Hematopoietic multipotent progenitor cell treated with erythropoietin and hydrocortisone succinate and interleukin-3 and kit ligand, for 17 days (in vitro differentiated cells): ENCODE measurements at places on chromosomes 5 and 9.

GRCh38 chr5:118580949-118581348, 407.4 kb downstream of the DTWD2 start:
- no peak for DNase-seq

DNA sequence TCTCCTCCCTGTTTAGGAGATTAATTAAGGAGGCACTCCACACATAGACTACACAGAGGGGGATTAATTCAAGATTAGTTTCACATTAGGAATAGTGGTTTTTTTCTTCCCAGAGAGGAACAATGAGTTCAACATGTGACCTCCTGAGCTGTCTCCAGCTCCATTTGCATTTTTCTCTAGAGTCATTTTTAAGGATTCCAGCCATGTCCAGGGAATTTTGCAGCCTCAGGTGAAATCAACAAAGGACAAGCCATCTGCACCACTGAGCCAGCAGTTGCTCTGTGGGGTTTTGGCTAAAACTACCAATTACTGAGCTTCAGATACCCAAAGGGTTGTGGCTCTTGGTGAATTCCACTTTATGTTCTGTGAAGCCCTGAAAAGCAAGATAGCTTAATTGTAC, 258.5 kb upstream of the PPP1R2B start:
- DNase-seq, result no peak

- DNase-seq, result no peak
These were observed 112.0 kb upstream of the IL12B start for GRCh38 chr5:159442206-159442850.

GRCh38 chr9:130193531-130194377, 21.6 kb downstream of the NCS1 start:
- no peak for DNase-seq

GRCh38 chr9:136243631-136244030, 2.0 kb downstream of the QSOX2 start:
- DNase-seq, result peak; percentile 27

DNA sequence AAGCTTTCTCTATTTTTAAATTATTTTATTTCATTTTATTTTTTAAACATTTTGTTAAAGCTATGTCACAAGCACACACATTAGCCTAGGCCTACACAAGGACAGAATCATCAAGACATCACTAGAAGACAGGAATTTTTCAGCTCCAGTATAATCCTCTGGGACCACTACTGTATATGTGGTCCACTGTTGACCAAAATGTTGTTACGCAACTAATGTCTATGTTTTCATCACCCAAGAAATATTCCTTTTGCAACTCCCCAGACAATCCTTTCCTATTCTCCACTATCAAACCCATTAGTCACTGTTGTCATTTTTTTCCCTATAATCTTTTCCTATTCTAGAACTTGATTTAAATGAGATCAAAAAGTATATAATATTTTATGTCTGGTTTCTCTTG, 2371.7 kb upstream of the C9orf72 start:
- DNase-seq, result no peak

GRCh38 chr9:4592295-4592694, 69.8 kb upstream of the PLPP6 start:
- DNase-seq, result no peak

- DNase-seq, result no peak
These were observed 588.6 kb upstream of the GRAMD2B start for GRCh38 chr5:125834438-125835115.

DNA sequence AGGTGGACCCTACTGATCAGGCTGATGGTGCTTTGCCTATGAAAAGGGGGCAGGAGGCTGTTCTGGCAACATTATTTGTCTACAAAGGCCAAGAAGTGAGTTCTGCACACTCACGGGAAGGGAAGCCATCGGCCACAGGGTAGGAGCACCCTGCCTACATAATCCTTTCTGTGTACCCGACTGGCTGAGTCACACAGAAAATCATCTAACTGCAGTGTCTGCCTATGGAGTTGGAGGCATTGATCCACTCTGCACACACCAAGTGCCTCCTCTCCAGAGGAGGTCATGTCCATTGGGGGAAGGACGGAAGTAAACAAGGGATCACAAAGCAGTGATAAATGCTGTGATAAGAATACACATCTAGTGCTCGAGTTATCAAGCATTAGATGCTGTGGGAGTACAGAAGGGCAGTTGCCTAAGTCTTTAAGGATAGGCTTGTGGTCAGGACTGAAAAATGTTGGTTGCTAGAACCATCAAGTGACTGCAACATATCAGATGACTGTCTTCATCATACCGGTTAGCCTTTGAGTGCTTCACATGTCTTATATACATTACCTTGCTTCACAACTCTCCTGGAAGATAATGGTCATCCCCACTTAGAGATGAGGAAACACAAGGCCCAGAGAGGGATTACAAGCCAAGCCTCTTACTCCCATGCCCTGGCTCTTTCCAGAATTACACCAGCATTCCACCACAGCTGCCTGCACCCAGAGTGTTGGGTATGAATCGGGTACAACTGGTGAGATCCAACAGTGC, 1.3 kb upstream of the SLC2A8 start:
- DNase-seq, result no peak

GRCh38 chr9:115191667-115192066, 73.7 kb upstream of the TNC start:
- no peak for DNase-seq

GRCh38 chr5:180595381-180596114, 4.2 kb upstream of the SCGB3A1 start:
- no peak for DNase-seq

DNA sequence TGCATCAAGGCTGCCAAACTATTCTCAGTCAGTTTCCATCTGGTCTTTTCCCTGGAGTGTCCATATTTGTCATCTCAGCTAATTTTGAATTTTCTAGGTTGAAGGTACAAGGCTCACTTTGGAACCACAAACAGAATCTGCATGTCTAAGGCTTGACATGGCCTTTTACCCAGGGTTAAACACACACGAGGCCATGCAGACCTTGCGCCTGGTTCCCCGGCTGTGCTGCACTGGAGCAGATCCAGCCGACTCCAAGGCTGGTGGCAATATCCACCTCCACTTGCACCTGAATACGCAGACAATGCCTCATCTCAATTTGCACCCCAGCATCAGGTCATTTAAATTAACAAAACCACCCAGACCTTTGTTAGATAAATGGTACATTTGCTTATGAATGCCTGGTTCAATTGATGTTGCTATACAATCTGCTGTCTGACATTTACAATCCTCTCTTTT, 276.2 kb downstream of the HSPA4 start:
- DNase-seq, result no peak

- no peak for DNase-seq
These were observed 127.6 kb downstream of the ST8SIA4 start for GRCh38 chr5:100775533-100775855.

- no peak for DNase-seq
These were observed 132.5 kb downstream of the OLFM1 start for GRCh38 chr9:135219676-135220600.

GRCh38 chr5:169561893-169562292, 21.7 kb upstream of the SPDL1 start:
- DNase-seq, result no peak

DNA sequence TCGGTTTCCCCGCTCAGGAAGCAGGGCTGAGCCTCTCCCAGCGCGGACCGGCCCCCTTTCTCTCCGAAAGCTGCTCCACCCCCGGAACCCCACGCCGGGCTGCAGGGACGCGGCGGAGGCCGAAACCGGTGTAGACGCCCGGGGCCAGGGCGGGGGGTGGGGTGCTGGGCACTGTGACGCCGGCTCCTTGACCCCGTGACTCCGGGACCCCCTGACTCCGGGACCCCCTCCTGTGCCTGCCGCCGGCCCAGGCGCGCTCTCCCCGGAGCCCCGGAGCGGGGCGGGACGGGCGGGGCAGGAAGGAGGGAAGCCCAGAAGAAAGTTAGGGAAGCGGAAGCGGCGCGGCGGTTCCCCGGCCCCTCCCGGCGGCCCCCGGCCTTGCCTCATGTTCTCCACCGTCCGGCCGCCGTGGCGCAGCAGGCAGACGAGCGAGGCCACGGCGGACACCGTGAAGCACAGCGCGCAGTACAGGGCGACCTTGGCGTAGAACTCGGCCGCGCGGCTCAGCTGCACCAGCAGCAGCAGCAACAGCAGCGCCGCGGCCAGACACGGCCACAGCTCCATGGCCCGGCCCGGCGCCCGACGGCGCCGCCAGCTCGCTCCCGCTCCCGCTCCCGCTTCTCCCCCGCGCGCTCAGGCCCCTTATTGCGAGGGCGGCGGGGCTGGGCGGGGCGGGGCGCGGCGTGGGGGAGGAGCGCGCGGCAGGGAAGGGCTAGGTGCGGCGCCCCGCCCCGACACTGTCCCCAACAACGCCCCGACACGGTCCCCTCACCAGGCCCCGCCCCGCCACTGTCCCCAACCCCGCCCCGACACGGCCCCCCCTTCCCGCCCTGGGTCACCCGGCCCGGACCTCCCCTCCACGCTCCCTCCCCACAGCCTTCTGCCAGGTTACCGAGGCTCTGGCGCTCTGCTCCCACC, at the start of gene AGPAT2:
Gene AGPAT2, minus strand, starts transcription at position 664 of the 918 bp plus-strand sequence. Its CDS starts 100 bp downstream, at position 564.
- no peak for DNase-seq

DNA sequence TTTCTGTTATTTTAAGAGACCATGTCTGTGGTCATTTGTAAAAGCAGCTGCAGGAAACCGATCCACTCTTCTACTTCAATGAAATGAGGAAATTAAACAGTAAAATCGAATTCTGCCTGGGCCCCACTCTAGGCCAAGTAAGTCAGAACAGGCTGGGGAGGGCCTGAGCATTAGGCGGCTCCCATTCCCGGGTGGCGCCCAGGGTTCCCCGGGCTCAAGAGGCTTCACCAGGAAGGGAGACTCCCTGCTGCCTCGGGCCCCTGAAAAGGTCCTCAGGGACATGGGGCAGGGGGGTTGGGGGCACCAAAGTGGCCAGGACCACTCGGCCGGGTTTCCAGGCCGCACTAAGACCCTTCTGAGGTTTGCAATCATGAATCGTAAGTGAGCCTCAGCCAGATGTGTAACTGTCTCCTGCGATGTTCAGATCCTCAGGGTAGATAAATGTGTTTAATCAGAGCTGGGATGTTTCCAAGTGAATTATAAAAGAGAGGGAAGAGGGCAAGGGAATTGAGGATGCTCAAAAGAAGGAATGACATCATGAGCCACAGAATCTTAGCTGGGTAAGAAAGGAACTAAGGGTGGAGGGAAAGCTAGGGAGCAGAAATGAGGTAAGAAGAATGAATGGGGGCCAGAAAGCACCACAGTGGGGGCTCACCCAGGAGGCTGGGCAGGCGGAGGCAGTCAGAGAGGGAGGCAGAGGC, 24.6 kb downstream of the MED10 start:
- DNase-seq, result no peak

- no peak for DNase-seq
These were observed 154.2 kb upstream of the HMHB1 start for GRCh38 chr5:143657647-143658285.

- no peak for DNase-seq
These were observed 80.7 kb upstream of the TNFAIP8 start for GRCh38 chr5:119275146-119275545.

- DNase-seq, result no peak
These were observed 47.7 kb upstream of the RPL26L1 start for GRCh38 chr5:172911628-172911880.

- DNase-seq, result no peak
These were observed 284.5 kb downstream of the TMEM38B start for GRCh38 chr9:105978826-105979225.

DNA sequence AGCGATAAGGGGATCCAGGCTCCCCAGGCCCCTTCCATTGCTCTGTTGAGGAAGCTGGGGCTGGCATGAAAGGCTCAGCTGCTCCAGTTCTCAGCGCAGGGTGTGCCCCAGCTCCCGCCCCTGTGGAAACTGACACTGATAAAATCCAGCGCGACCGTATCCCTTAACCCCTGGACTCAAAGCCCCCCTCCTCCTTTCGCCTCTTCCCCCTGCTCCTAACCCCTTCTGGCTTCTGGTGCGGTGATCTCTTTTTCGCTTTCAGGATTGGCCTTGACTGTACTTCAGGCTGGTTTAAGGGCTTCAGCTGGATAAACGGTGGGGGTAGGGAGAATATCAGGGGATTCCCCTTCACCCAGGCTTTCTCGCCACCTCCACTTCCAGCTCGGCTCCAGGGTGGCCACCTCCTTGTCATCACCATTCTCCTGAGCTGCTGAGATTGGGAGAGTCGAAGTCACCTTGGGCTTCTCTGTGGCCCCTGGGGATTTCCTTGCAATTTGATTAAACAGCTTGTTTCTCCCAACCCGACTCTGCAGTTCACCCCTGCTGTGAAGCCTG, 843 bp downstream of the BSPRY start:
- peak; percentile 40 for DNase-seq

DNA sequence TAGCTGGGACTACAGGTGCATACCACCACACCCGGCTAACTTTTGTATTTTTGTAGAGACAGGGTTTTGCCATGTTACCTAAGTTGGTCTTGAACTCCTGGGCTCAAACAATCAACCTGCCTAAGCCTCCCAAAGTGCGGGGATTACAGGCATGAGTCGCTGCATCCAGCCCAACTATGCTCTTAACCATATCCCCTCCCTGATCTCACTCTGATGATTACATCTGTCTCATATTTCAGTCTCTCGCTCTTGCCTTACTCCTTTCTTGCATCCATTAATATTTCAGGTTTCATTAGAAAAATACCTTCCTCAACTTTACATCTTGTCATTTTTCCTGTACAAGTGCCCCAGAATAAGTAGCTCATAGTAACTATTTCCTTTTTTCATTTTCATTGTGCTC, 61.0 kb upstream of the BASP1 start:
- no peak for DNase-seq

DNA sequence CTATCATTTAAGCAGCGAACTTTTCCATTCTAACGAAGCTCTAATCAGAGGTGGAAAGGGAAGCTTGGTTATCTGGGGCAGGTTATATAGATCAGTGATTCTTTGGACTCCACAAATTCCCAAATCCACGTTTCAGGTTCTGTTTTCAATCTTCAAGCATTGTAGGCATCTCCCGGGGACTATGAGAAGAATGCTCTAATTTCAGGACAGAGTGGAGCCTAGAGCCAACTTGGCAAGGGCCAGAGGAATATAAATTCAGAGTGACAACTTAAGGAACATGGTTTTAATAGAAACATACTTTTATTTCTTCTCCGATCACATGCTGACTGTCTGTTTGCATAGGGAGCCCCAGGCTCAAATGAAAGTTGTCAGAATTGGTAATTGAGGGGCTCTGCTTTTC, 514.0 kb upstream of the KLF4 start:
- no peak for DNase-seq

- no peak for DNase-seq
These were observed 68.4 kb downstream of the COL27A1 start for GRCh38 chr9:114223564-114224246.

GRCh38 chr5:134240421-134240962, 14.6 kb upstream of the PPP2CA start:
- no peak for DNase-seq

DNA sequence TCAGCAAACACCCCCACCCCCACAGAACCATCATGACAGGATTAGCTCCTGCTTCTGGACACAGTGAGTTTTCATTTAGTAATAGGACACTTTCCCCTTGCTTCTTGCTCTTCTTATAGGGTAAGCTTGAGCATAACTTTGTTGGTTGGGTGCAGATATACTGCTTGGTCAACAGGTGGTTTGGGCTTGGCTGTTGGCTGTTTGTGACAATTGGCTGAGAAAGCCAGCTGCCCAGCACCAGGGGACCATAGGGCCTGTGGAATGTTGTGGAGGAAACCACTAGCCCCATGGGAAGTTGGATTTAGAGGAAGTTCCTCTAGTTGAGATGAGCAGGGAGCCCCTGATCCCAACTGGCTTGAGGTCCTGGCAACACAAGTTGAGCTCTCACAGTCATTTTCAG, 30.5 kb downstream of the PPP3R2 start:
- no peak for DNase-seq
